ENCODE measurements at places on chromosomes 13 and 19. TPM values are rescaled to one million over a fixed set of nuclear protein-coding genes. Genes with fewer than 3 reads are reported as not detected.

GRCh38 chr13:73081256-73081915 lies 22.6 kb downstream of the KLF5 start:
- DNase-seq: no peak
- H3K4me3 ChIP-seq: no peak overlapping the region
- peaks cover 16% of the 10 kb centered on the region for H3K36me3 ChIP-seq
- no peak overlapping the region for H3K27ac ChIP-seq

- no peaks in the 10 kb centered on the region for H3K36me3 ChIP-seq
- H3K27me3 ChIP-seq: no peaks in the 10 kb centered on the region
- DNase-seq: no peak
- no peak overlapping the region for H3K4me3 ChIP-seq
- H3K4me1 ChIP-seq: no peaks in the 10 kb centered on the region
Measured at GRCh38 chr19:30309905-30310601, 62.1 kb upstream of the ZNF536 start.

ZSCAN5A gene
- 11.1 TPM for total RNA-seq

DNA sequence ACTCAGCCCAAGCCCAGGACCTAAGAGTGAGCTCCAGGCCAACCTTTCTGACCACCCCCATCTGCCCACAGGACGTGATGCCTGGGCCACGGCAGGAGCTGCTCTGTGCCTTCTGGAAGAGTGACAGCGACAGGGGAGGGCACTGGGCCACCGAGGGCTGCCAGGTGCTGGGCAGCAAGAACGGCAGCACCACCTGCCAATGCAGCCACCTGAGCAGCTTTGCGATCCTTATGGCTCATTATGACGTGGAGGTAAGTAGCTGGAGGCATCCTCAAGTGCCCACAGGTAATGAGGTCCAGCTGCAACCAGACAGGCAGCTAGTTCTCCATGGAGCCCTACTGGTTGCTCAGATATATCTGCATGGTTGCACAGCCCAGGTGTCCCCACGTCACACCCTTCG lies 14.8 kb downstream of the DDX39A start:
- no peak overlapping the region for H3K27ac ChIP-seq
- H3K4me3 ChIP-seq: no peak overlapping the region
- H3K36me3 ChIP-seq: peaks cover 95% of the 10 kb centered on the region
- DNase-seq: no peak
- H3K4me1 ChIP-seq: peaks cover 6% of the 10 kb centered on the region
- no peaks in the 10 kb centered on the region for H3K27me3 ChIP-seq

GRCh38 chr13:67184247-67184646 lies 45.9 kb downstream of the PCDH9 start:
- no peak for DNase-seq
- no peaks in the 10 kb centered on the region for H3K36me3 ChIP-seq
- no peak overlapping the region for H3K27ac ChIP-seq
- no peaks in the 10 kb centered on the region for H3K27me3 ChIP-seq
- no peaks in the 10 kb centered on the region for H3K4me1 ChIP-seq

DNA sequence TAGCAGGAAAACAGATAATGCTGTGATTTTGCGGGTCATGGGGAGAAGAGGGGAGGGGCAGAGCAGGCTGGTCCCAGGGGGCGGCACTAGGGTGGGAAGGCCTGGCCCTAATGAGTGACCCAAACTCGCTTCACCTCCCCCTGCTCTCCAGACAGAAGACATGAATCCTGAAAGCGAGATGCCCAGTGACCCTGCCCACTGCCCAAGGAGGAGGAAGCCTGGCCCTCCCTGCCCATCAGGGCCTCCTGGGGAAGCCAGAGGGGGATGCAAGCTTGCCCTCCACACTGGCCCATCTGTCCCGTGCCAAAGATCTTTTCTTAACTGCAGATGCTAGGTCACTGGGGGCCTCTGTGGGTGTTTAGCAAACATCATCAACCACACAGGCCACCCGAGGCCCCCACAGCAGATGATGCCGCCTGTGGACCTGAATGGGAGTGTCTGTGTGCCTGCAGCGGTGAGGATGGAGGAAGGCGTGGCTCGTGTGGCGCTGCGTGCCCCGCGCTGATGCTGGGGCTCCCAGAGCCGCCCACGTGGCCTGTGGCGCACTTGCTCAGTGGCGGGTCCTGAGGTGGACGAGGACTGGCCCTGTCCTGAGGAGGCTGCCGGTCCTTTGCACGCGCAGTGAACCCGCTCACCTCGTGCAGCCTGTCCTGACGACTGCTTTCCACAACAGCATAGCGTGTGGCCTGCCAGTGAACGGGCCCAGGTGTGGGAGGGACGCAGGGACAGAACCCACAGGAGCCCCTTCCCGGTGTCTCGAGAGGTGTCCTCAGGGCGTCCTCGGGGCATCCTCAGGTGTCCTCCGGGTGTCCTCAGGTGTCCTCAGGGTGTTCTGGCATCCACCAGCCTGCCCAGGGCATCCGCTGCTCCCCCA lies 80.5 kb upstream of the MCF2L start:
- H3K4me1 ChIP-seq: no peaks in the 10 kb centered on the region
- H3K36me3 ChIP-seq: no peaks in the 10 kb centered on the region
- no peak overlapping the region for H3K27ac ChIP-seq
- no peak overlapping the region for H3K4me3 ChIP-seq

GRCh38 chr19:3403489-3404323 lies 37.3 kb downstream of the NFIC start:
- H3K4me3 ChIP-seq: peak overlapping the region; percentile 68
- no peaks in the 10 kb centered on the region for H3K27me3 ChIP-seq
- H3K4me1 ChIP-seq: peaks cover 68% of the 10 kb centered on the region
- H3K27ac ChIP-seq: peak overlapping the region; percentile 100

ELF1 gene
- total RNA-seq: 20.5 TPM

GRCh38 chr13:113417836-113418721 lies 35.2 kb downstream of the ADPRHL1 start:
- no peak for DNase-seq
- H3K36me3 ChIP-seq: no peaks in the 10 kb centered on the region
- no peaks in the 10 kb centered on the region for H3K27me3 ChIP-seq
- H3K27ac ChIP-seq: peak overlapping the region; percentile 93

GFY gene
- not detected for total RNA-seq

GRCh38 chr13:75763512-75763911 lies 127.4 kb downstream of the LMO7 start:
- H3K4me1 ChIP-seq: peaks cover 39% of the 10 kb centered on the region
- DNase-seq: no peak
- H3K27ac ChIP-seq: peak overlapping the region; percentile 89
- peak overlapping the region; percentile 69 for H3K4me3 ChIP-seq
- H3K27me3 ChIP-seq: no peaks in the 10 kb centered on the region

RGL3 gene
- total RNA-seq: 2.0 TPM

DNA sequence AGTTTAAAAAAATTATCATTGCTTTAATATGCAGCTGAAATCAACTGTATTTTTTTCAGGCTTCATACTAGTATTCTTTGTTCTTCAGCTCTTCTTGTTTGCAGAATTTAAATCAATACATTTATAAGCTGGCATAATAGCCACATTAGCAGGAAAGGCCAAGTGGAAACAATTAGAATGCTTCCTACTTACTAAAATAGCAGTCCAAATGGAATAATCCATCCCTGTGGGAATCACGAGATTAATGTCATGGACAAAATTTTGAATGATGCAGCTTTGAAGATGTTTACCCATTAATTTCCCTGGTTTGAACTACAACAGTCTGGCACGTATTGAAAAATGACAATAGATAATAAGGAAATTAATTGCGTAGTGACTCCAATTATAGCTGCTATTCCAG lies 2650.8 kb downstream of the PCDH9 start:
- H3K36me3 ChIP-seq: no peaks in the 10 kb centered on the region
- no peak overlapping the region for H3K27ac ChIP-seq
- H3K4me3 ChIP-seq: no peak overlapping the region
- H3K27me3 ChIP-seq: no peaks in the 10 kb centered on the region
- DNase-seq: no peak

DNA sequence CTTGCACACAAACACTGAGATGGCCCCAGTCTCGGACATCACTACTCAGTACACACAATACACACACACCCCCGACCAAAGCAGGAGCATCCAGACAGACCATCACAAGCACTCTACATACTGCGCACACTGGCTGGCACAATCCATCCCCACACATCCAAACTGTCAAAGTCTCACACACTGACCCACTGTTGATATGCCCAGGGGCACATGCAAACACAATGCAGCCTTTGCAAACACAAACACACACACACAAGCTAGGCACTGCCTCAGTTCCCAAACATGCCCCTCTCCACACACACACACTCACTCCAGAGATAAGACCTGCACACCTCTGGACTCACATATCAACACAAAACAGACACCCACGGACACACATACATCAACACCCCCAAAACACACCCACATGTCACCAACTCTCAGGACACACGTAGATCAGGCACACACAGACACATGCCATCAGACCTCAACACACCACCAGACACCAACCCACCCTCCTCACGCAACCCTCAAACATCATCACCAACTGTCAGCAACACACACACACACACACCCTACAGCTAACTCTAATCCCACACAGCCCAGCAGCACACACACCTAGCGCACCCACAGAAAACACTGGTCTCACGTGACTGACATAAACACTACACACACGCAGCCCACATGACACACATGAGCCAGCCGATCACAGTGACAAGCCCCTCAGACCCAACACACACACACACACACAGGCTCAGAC lies 1.9 kb downstream of the BBC3 start:
- H3K4me1 ChIP-seq: peaks cover 15% of the 10 kb centered on the region
- no peaks in the 10 kb centered on the region for H3K27me3 ChIP-seq
- DNase-seq: no peak
- peak overlapping the region; percentile 99 for H3K4me3 ChIP-seq
- H3K27ac ChIP-seq: peak overlapping the region; percentile 100
- no peaks in the 10 kb centered on the region for H3K36me3 ChIP-seq

- no peak for DNase-seq
- H3K27me3 ChIP-seq: no peaks in the 10 kb centered on the region
- H3K4me1 ChIP-seq: no peaks in the 10 kb centered on the region
- H3K4me3 ChIP-seq: no peak overlapping the region
- no peak overlapping the region for H3K27ac ChIP-seq
Measured at GRCh38 chr13:33330483-33330882, 44.9 kb upstream of the STARD13 start.

GRCh38 chr13:23377983-23378632 lies 55.4 kb downstream of the SACS start:
- H3K27ac ChIP-seq: peak overlapping the region; percentile 85
- DNase-seq: no peak
- H3K4me3 ChIP-seq: peak overlapping the region; percentile 16

DNA sequence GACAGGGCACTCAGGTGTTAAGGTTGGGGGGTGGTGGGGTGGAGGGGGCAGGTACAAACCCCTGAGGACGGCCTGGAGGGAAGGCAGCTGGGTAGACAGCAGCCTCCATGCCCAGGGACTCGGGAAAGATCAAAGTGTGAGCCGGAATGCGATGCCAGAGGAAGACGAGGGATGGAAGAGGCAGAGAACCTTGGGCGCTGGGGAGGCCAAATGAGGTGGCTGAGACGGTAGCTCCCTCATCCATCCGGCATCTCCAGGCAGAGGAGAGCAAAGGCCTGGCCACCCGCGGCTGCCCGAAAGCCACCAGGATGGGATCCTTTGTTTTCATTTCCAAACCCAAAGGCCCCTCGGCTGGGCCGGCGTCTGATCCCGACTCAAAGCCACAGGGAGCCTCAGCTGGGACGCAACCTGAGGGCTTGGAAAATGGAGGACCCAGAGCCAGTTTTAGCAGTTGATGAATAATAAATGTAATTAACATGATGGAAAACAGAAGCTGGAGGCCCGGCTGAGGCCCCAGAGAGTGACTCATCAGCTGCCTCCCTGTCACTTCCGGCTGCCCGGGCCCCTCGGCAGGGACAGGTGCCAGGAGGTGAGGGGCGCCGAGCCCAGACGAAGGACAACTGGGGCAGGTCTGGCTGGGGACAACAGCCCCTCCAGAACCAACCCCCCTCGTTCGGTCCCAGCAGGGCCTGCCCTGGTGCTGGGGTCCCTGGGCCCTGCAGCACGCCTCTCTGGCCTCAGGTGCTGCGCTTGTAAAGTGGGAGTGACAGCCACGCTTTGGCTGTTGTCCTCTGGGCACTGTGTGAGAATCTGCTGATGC lies 61.6 kb downstream of the CEBPG start:
- DNase-seq: peak; percentile 38
- no peak overlapping the region for H3K4me3 ChIP-seq
- H3K36me3 ChIP-seq: peaks cover 4% of the 10 kb centered on the region

DCLK1 gene
- total RNA-seq: 8.5 TPM

DEDD2 gene
- 11.0 TPM for total RNA-seq

- no peak overlapping the region for H3K4me3 ChIP-seq
- H3K27me3 ChIP-seq: no peaks in the 10 kb centered on the region
Measured at GRCh38 chr13:39311619-39312018, 273.4 kb downstream of the NHLRC3 start.

OR7A17 gene
- not detected for total RNA-seq

ZNF793 gene
- total RNA-seq: 2.9 TPM

GRCh38 chr19:28883241-28883693 lies 329.7 kb downstream of the UQCRFS1 start:
- no peaks in the 10 kb centered on the region for H3K36me3 ChIP-seq
- peak overlapping the region; percentile 9 for H3K27ac ChIP-seq
- no peaks in the 10 kb centered on the region for H3K27me3 ChIP-seq

CYP2F1 gene
- not detected for total RNA-seq

DNA sequence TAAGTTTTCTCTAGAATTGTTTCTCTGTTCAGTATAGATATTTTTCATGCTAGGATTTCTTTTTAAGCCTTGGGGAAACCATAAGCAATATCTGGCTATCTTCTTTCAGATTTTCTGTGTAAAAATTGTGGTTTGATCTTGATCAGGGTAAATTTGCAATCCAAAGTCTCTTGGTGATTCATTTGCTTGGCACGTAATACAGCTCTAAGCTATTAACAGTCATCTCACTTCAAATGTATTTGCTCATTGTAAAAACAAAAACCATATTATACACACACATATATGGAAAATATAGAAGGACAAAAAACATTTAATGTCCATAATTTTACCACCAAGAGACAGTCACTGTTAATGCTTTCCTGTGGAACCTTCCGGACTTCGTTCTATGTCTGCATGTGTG lies 191.0 kb downstream of the SHISA2 start:
- H3K27me3 ChIP-seq: no peaks in the 10 kb centered on the region
- no peak for DNase-seq
- no peak overlapping the region for H3K4me3 ChIP-seq
- H3K36me3 ChIP-seq: no peaks in the 10 kb centered on the region
- H3K27ac ChIP-seq: no peak overlapping the region

GRCh38 chr13:29664591-29664990 lies 69.1 kb upstream of the SLC7A1 start:
- no peak overlapping the region for H3K4me3 ChIP-seq
- H3K36me3 ChIP-seq: no peaks in the 10 kb centered on the region
- no peaks in the 10 kb centered on the region for H3K27me3 ChIP-seq
- H3K27ac ChIP-seq: no peak overlapping the region
- H3K4me1 ChIP-seq: no peaks in the 10 kb centered on the region
- DNase-seq: no peak

DNA sequence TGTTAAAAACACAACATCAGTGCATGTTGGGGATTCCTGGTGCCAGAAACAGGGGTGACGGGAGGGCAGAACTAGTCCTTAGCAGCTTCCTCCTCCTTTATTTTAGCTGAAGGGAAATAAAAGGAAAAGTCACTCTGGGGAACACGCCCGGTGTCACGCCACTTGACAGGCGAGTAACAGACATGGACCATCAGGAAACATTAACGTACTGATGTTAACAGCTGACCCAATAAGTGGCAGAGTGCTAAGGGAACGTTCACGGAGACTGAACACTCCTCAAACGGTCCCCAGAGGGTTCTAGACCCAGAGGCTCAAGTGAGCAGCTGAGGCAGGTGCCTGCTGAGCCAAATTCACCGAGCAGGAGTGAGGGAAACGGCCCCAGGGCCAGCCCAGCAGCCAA lies 13.9 kb upstream of the EIF3G start:
- DNase-seq: no peak
- H3K4me3 ChIP-seq: no peak overlapping the region
- no peak overlapping the region for H3K27ac ChIP-seq
- H3K27me3 ChIP-seq: no peaks in the 10 kb centered on the region
- H3K36me3 ChIP-seq: peaks cover 3% of the 10 kb centered on the region
- no peaks in the 10 kb centered on the region for H3K4me1 ChIP-seq

SIGLEC6 gene
- total RNA-seq: 0.22 TPM

Measured in psoas muscle (tissue), 8 donors.